Mesendoderm (in vitro differentiated cells): ENCODE measurements at places on chromosomes 13 and 19.
A peak's percentile ranks its signal among the peaks of the same experiment; 100 is the strongest.

GRCh38 chr13:34167347-34167746 is 349.4 kb downstream of the RFC3 start:
- no peaks in the 10 kb centered on the region for H3K27me3 ChIP-seq
- H3K4me1 ChIP-seq = peaks cover 4% of the 10 kb centered on the region
- no peak for DNase-seq
- H3K4me3 ChIP-seq = no peak overlapping the region
- no peaks in the 10 kb centered on the region for H3K36me3 ChIP-seq

- no peak for DNase-seq
- H3K36me3 ChIP-seq = no peaks in the 10 kb centered on the region
- no peaks in the 10 kb centered on the region for H3K4me1 ChIP-seq
- H3K27me3 ChIP-seq = no peaks in the 10 kb centered on the region
These were observed 781 bp upstream of the TBC1D4 start for GRCh38 chr13:75482820-75483079.

DNA sequence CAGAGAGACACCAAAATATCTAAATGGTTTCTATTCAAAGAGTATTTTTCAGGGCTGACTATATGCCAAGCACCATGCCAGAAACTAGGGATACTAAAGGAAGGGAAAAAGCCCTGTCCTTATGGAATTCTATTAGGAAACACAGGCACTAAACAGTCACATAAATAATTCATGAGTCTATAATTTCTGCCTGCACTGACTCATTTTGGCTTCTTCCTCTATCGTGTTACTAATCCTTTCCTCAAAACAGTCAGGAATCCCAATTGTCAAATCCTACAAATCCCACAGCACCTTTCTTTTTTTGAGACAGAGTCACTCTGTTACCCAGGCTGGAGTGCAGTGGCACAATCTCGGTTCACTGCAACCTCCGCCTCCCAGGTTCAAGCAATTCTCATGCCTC is 29.2 kb downstream of the XPO4 start:
- no peaks in the 10 kb centered on the region for H3K36me3 ChIP-seq
- DNase-seq = peak; percentile 9
- no peak overlapping the region for H3K4me3 ChIP-seq
- no peak overlapping the region for H3K27ac ChIP-seq

DNA sequence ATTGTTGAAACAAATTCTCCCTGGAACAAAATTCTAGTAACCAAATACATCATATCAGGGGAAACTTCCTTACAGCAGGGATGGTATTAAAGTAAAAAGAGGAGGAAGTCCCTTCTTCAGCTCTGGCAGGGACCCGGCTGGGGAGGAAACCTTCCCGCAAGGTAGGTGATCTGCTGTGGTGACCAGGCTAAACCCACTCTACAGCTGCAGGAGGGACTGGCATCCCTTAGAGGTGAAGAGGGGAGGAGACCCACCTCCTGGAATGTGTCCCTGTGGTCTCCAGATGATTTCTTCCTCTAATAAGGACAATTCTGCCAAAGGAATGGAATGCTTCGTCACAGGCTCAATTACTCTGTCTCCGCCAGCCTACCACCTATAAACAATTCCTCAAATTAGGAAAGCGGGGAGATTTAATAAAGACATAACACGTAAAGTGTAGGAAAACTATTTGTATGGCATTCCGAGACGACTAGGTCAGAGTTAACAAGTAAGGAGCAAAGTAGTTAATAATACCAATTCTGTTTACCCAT is 637 bp upstream of the PDS5B start:
- H3K27me3 ChIP-seq = no peaks in the 10 kb centered on the region
- peaks cover 2% of the 10 kb centered on the region for H3K4me1 ChIP-seq
- H3K4me3 ChIP-seq = peak overlapping the region; percentile 24
- H3K36me3 ChIP-seq = no peaks in the 10 kb centered on the region

- no peak for DNase-seq
- H3K4me3 ChIP-seq = no peak overlapping the region
- no peaks in the 10 kb centered on the region for H3K36me3 ChIP-seq
- H3K4me1 ChIP-seq = no peaks in the 10 kb centered on the region
- no peak overlapping the region for H3K27ac ChIP-seq
These were observed 23.4 kb downstream of the CCNE1 start for GRCh38 chr19:29834991-29835846.

GRCh38 chr19:8468761-8469373 is 24.1 kb downstream of the HNRNPM start:
- no peak overlapping the region for H3K27ac ChIP-seq
- DNase-seq = no peak
- H3K4me3 ChIP-seq = no peak overlapping the region

DNA sequence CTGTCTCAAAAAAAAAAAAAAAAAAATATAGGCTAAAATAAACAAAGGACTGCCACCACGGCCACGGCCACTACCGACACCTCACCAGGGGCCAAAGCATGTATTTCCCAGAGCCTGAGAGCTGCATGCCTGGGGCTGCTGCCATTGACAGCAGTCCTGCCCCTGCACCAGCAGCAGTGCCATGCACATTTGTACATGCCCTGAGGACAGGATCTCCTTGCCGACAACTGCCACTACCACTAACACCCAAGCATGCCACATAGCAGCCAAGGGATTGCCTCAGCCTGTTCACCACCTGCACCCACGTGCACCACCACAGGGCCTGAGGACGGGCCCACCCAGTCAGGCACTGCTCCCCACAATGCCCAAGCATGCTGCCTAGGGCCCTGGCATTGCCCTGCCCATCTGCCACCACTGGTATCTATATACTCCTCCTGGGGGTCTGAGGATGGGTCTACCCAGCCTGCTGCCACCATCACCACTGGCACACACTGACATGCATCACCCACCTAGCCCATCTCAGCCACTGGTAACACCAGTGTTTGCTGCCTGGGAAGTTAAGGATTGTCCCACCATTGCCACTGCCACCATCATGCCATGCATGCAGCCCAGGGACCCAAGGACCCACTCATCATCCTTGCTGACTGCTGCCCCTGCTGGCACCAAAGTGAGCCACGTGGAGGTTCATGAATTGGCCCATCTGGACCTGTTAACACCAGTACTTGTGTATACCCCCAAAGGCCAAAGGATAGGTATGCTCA is 10.6 kb upstream of the NUP62 start:
- no peaks in the 10 kb centered on the region for H3K4me1 ChIP-seq
- no peaks in the 10 kb centered on the region for H3K36me3 ChIP-seq
- no peaks in the 10 kb centered on the region for H3K27me3 ChIP-seq
- no peak overlapping the region for H3K27ac ChIP-seq

DNA sequence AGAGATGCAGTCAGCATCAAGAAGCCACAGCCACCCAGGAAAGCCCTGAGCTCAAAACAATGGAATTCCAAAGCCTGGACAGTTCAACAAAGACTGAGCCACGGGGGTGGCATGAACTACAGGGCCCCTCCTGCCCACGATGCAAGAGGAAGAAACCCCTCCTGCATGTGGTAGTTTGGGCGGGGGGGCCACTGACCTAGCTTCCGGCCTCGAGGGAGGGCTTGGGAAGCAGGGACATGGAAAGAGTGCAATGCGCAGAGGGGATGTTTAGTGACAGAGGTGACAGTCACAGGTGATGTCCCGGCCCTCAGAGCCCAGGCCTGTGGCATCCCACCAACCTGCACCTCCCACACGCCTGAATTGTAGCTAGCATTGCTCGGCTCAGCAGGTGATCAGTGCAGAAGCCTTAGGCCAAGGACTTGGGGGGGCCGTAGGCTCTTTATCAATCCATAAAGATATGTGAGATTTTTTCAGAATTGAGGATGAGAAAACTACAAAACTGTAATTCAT is 318.8 kb downstream of the TEX29 start:
- no peak overlapping the region for H3K4me3 ChIP-seq
- DNase-seq = no peak
- no peak overlapping the region for H3K27ac ChIP-seq
- H3K27me3 ChIP-seq = no peaks in the 10 kb centered on the region
- no peaks in the 10 kb centered on the region for H3K36me3 ChIP-seq

DNA sequence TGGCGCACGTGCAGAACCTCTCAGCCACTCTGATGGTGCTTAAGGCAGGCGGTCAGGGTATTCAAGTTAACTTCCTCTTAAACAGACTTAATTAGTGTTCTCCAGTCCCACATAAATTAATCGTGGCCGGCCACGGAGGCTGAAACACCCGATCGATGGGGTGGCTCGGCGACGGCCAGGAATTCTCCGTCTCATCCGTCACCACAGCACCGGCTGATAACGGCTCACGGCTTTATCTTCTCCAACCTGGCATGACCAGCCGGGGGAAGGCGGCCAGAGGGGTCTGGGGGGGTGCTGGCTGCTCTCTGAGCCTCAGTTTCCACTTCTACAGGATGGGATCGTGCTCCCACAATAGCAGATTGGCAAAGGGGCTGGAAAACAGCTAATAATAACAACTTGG is 32.6 kb upstream of the TCF3 start:
- no peak for DNase-seq
- H3K27me3 ChIP-seq = no peaks in the 10 kb centered on the region
- no peak overlapping the region for H3K27ac ChIP-seq
- no peak overlapping the region for H3K4me3 ChIP-seq
- H3K4me1 ChIP-seq = no peaks in the 10 kb centered on the region

GRCh38 chr19:52286256-52286655 is 10.7 kb upstream of the ZNF480 start:
- H3K4me3 ChIP-seq = no peak overlapping the region
- peaks cover 10% of the 10 kb centered on the region for H3K36me3 ChIP-seq
- no peaks in the 10 kb centered on the region for H3K27me3 ChIP-seq
- H3K27ac ChIP-seq = no peak overlapping the region
